NCI-H774 (cell line): ENCODE measurements at places on chromosomes 16 and 17.

GRCh38 chr17:74163271-74163821 lies 40.1 kb upstream of the RPL38 start:
- DNase-seq, result no peak

DNA sequence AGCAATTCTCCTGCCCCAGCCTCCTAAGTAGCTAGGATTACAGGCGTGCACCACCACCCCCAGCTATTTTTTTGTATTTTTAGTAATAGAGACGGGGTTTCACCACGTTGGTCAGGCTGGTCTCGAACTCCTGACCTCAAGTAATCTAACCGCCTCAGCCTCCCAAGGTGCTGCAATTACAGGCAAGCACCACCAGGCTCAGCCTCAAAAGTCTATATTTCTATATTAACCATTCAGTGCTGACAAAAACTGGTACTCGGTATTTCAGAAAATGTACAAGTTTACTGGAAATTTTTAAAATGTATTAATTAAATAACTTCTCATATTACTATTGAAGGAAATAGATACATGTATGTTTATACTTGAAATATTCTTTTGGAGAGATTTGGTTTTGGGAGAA lies 1.4 kb upstream of the HEXD start:
- no peak for DNase-seq

- DNase-seq, result no peak
Measured at GRCh38 chr17:61251939-61252865, 147.4 kb upstream of the TBX2 start.

- DNase-seq, result no peak
Measured at GRCh38 chr17:70564006-70564620, 394.8 kb downstream of the KCNJ2 start.

DNA sequence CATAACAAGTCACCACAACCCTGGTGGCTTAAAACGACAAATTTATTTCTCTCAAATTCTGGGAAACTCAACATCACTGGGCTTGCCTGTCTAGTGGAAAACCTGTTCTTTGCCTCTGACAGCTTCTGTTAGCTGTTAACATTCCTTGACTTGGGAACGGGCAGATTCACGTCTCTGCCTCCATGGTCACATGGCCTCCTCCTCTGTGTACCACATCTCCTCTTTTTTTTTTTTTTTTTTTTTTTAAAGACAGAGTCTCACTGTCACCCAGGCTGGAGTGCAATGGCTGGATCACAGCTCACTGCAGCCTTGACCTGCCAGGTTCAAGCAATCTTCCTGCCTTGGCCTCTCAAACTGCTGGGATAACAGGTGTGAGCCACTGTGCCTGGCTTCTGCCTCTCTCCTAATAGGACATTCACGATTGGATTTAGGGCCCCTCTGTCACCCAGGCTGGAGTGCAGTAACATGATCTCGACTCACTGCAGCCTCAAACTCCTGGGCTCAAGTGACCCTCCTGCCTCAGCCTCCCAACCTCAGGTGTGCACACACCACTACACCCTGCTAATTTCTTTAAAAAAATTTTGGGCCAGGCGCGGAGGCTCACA lies 11.7 kb upstream of the LLGL1 start:
- no peak for DNase-seq

DNA sequence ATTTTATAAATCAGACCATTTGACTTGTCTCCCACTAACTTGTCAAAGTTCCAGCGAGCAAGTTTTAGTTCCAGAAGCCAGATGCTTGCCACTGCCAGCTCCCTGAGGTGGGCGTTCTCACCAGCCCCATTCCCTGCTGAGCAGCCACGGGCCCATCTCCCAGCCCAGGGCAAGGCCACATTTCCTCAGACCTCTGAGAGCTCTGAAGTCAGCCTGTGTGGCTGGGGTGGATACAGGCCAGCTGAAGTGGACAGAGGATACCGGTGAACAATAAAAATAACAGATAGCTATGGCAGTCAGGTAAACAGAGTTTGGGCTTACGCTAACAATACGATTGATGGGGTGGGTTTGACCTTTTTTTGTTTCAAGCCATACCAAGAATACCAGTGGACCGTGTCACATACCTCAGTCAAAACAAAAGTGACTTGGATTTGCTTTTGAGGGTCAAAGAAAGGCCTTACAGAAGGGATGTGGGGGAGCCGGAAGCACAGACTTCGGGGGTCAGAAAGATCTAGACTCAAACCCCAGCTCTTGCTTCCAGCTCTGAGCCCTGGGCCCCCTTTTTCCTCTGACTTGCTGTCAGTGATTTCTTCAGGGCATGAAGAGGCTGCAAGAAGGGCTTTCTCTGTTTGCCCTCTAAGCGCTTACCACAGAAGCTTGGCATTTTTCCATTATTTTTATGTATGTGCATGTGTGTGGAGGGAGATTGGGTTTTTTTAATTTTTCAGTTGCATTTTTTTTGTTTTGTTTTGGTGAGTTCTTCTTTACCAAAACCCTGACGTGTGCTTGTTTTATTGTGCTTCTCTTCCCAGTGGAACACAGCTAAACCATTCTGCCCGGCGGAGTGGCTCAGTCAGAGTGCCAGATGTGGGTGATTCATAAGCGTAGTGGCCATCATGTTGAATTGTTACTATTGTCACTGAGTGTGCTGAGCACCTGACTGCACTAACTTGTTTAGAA lies 109.9 kb downstream of the GNAO1 start:
- DNase-seq, result peak; percentile 22

GRCh38 chr17:57453841-57454425 lies 197.6 kb downstream of the MSI2 start:
- no peak for DNase-seq

GRCh38 chr17:35167666-35168065 lies 20.0 kb downstream of the UNC45B start:
- no peak for DNase-seq

GRCh38 chr17:8159032-8159400 lies 3.7 kb downstream of the VAMP2 start:
- no peak for DNase-seq

- no peak for DNase-seq
Measured at GRCh38 chr17:79186406-79186805, 111.8 kb downstream of the ENGASE start.

GRCh38 chr16:7366041-7366440 lies 33.4 kb downstream of the RBFOX1 start:
- DNase-seq, result no peak

- DNase-seq, result no peak
Measured at GRCh38 chr17:69761011-69761410, 314.0 kb upstream of the KCNJ16 start.

DNA sequence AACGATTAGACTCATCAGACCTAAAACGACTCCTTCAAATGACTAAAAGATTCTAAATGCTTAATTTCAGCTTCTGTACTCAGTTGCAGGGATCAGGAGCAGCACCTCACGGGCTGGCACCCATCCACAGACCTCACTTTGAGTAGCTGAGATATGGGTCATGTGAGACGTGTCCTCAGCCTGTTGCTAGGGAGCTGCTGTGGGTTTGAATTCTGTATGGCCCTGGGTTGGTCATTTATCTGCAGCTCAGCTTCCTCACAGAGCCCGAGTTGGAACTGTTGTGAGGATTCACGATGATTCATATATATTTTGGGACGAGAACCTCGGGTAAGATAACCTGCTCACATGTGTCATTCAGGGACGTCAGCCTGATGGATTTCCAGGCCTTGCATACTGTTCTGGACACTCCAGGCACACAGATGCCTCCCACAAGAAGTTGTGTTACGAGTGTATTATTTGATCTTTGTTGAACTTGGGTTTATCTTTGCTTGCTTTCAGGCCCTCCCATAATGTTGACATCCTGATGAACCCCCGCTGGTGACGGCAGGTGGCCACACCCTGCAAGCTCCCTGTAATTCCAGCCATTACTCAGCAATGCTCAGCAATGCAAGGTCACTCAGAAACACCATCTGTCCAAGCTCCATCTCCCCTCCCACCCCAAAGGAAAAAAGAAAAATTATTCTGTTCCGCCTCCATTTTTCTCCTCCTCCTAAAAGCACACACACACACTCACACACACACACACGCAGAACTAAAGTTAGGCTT lies 137.6 kb downstream of the RBFOX3 start:
- DNase-seq, result no peak

- no peak for DNase-seq
Measured at GRCh38 chr16:85258629-85259028, 146.4 kb upstream of the CIBAR2 start.
